GM04504 (cell line): ENCODE measurements at places on chromosomes 2 and 18.

DNA sequence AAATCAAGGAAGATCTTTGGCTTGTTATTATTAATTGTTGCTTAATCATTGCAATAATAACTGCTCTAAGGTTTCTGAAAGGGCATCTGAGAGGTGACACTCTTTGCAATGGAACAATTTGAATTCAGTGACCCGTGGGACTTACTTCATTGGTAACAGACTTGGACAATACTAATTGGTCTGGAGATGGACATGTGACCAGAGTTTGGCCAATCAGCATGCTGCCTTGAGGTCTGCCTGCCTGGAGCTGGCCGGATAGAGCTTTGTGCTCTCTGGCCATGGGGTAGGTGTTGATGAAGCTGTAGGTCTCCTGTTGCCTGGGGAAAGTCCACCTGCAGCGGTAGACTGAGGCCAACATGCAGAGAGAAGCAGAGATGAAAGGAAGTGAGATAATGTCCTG is 24.0 kb upstream of the VPS4B start:
- DNase-seq, result no peak

- DNase-seq, result no peak
Observed at GRCh38 chr2:73069041-73069854, 2.3 kb downstream of the SFXN5 start.

GRCh38 chr2:161030260-161031063 is 129.8 kb upstream of the TANK start:
- peak; percentile 97 for DNase-seq

DNA sequence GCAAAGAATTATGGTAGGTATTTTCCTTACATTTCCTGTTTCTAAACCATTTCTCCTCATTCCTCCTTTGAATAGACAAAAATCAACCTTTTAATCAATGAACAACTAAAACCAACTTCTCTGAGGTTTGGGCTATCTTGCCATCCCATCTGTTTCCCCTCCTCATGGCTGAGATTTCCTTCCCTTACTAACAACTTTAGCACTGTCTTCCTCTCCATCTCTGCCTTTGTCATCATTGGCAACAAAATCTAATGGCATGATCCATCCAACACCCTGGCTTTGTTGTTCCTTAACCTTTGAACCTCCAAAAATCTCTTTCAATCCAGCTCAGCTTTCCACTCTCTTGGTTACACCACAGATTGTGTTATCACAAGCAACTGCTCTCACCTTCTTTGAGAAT is 95.3 kb upstream of the FAM136A start:
- DNase-seq, result no peak

GRCh38 chr18:36769611-36770314 is 59.0 kb downstream of the TPGS2 start:
- DNase-seq, result no peak

- DNase-seq, result no peak
Observed at GRCh38 chr2:193868132-193868531, 1673.4 kb upstream of the TMEFF2 start.
